ENCODE measurements at places on chromosomes 3 and 15.

DNA sequence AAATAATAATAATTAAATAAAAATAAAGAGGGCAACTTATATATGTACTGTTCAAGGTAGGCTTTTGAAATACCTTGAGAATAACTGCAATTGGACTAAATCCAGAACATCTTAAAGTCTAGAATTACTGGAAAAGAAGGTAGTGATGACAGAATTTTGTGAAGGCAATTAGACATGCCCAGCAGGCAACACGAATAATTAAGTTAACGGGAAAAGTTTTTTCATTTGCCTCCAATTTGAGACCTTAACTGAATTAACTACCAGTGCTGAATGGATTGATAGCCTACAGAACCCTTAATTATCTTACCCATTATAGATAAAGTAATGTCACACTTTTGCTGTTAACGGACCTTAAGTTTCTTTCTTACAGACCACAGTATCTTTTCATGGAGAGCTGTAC, 13.3 kb downstream of the COX5A start:
- DNase-seq, result no peak

- DNase-seq, result no peak
Measured at GRCh38 chr3:82940124-82940523, 1178.7 kb upstream of the GBE1 start.

- DNase-seq, result no peak
Measured at GRCh38 chr3:117871934-117872333, 1162.4 kb downstream of the TUSC7 start.

GRCh38 chr3:118791246-118791645, 243.4 kb downstream of the IGSF11 start:
- no peak for DNase-seq
